ENCODE measurements at places on chromosomes 1 and 21.

DNA sequence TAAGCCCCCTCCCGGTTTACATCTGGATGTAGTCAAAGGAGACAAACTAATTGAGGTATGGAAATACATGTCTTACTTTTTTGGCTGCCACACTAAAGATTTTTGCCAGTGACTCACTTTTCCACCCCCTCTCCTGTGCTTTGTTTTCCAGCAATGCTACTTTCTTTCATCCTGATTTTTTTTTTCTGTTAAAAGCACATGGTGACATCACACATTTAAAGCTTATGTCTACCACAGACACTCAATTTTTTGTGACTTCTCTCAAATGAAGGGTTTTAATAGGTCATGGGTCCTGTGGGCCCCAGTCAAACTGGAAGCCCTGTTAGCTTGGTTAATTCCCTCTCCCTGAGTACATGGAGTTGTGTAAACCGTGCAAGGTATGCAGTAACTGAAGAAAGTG lies 2.2 kb downstream of the PPP1R8 start:
- no peak for DNase-seq

GRCh38 chr1:18174037-18174436 lies 66.4 kb downstream of the IGSF21 start:
- DNase-seq = no peak

DNA sequence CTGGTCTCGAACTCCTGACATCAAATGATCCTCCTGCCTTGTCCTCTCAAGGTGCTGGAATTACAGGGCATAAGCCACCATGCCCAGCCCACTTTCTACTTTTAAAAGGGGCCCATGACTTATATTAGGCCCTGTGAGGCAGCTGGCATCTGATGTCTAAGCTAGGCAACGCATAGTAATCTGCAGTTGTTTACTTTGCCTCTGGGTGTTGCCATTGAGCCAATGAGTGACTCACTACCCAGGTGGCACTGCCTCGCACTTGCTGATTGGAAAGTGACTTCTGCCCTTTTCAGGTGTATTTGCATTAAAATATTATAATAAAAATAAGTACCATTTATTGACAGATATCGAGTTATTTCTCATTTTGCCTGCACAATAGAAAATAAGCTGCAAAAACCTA lies 84.9 kb downstream of the KIF14 start:
- no peak for DNase-seq

GRCh38 chr1:151822404-151822803 lies 9.2 kb downstream of the RORC start:
- DNase-seq = no peak

- DNase-seq = no peak
Observed at GRCh38 chr1:246280551-246280950, 226.5 kb downstream of the SMYD3 start.

DNA sequence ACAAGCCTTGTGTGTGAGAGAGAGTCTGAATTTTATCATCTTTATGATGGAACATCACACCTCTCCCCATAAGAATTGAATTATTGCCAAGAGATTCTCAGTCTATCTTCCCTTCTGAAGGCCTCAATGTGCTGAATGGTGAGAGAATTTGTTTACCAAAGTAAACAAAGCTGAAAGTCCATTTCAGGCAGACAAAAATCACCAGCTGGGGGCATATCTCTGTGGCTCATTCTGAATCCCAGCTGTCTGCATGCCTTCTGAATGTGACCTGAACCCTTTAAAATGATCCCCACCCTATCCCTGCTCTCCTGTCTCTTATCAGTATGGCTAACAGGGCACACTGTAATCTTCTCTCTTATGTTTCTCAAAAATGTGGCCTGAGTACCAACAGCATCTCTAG lies 99.1 kb upstream of the CAMK1G start:
- DNase-seq = no peak

Data from activated T-helper 1 cell treated with anti-CD3 and anti-CD28 coated beads, Interleukin-12 subunit alpha, Interleukin-12 subunit beta, Interleukin-2, Interleukin-4 antibody, amounts not matched to agents 30 ng/mL and 10 ng/mL and 1 ng/mL, durations not matched to agents 14 hours and 24 hours and 36 hours (primary cell).